ENCODE measurements at places on chromosomes 1 and 21.

- no peak for DNase-seq
Observed at GRCh38 chr1:116273042-116273783, 99.8 kb upstream of the ATP1A1 start.

DNA sequence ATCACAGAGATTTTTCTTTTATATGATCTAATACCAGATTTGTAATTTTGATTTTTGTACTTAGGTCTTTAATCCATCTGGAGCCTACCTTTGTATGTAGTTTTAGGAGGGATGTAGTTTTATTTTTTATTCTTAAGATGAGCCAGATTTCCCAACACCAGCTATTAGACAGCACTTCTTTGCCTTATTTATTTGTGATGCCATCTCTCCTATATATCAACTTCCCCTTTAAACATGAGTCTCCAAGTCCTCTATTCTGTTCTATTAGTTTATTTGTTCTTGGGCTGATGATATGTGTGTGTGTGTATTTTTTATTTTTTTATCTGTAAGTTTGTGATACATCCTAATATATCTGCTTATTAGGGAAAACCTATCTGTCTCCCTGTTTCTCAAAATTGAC is 94.2 kb downstream of the PHTF1 start:
- no peak for DNase-seq

GRCh38 chr1:160400646-160401486 is 502 bp downstream of the VANGL2 start:
- DNase-seq: peak; percentile 9

GRCh38 chr1:212614453-212615200 is 6.1 kb downstream of the ATF3 start:
- DNase-seq: no peak

DNA sequence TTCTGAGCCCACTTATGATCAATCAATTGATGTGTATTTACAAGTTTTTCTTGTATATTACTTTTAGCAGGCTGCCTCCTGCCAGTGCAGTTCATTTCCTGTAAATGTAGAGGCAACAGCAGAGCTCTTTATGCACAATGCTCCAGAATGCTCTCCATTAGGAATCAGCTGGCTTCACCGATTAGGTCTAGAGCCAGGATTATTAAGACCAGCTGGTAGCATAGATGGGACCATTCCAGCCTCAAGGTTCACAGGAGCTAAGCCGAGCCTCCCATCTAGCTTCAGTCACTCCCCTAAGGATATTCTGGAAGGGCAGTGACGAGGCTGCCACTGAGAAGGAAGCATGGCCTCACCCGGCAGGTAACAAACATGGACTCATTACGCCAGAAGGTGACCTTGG is 36.8 kb downstream of the DHRS3 start:
- no peak for DNase-seq

- DNase-seq: no peak
Observed at GRCh38 chr1:205915354-205915990, 27.8 kb downstream of the SLC26A9 start.

DNA sequence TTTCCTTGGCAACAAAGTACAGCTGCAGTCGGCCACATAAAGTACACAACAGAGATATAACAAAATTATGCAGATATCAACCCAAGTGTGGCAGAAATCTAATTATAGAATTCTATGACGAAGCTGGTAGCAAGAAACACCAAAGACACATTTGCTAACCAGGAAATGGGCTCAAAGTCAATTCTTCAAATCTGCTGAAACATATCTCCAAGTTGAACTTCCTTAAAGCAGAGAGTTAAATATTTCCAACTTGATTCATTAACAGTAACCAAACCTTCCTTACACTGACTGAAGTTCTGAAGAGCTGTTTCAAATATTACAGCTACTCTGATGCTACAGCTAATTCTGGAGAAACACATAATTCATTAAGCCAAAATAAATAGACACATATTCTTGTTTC is 67.6 kb upstream of the SDC3 start:
- no peak for DNase-seq

DNA sequence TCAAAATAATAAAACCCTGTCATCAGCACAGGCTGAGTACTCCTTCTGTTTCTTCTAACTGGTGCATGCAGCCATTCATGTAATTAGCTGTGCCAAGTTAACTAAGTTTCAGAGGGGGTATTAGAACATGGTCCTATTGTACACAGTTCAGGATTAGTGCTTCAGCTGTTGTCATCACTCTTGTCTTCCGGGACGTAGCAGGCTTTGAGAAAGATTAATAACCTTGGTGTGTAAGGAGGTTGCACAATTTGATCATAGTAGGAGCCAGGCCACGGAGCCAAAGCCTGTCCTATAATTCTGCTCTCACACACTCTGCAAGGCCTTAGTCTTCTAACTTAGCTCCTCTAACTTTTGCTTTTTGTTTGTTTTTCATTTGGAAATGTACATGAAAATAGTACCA is 44.7 kb downstream of the PTGFRN start:
- no peak for DNase-seq

DNA sequence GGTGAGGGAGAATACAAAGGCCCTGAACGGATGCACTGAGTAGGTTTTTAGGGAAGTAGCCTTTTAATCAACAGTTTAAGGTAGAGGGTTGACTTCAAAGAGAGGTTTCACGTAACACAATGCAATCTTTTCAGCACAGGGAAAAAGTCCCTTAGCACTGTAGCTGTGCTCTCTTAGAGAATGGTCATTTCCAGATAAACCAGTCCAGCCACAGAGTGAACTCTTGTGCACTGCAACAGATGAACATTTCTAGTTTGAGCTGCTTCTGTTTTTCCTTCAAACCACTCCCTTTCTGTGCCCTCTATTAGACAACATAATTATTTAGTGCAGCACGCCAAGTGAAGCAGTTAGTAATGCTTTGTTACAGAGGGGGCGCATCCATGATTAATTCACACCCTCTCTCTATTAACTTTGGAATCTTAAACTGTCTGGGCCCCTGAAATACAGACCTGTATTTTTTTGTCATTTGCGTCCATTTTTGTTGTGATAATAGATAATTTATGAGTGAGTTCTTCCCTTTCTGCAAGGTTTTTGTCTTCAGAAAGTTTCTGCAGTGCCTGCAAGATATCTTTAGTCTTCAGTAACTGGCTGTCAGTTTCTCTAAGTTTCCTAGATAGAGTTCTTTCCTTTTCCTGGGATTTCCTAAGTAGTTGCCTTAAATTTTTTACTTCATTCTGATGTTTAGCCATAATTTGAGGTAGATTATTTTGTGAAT is 22.9 kb downstream of the LCA5L start:
- no peak for DNase-seq

GRCh38 chr1:44724296-44724954 is 6.5 kb downstream of the RNU5D-1 start:
- DNase-seq: no peak

DNA sequence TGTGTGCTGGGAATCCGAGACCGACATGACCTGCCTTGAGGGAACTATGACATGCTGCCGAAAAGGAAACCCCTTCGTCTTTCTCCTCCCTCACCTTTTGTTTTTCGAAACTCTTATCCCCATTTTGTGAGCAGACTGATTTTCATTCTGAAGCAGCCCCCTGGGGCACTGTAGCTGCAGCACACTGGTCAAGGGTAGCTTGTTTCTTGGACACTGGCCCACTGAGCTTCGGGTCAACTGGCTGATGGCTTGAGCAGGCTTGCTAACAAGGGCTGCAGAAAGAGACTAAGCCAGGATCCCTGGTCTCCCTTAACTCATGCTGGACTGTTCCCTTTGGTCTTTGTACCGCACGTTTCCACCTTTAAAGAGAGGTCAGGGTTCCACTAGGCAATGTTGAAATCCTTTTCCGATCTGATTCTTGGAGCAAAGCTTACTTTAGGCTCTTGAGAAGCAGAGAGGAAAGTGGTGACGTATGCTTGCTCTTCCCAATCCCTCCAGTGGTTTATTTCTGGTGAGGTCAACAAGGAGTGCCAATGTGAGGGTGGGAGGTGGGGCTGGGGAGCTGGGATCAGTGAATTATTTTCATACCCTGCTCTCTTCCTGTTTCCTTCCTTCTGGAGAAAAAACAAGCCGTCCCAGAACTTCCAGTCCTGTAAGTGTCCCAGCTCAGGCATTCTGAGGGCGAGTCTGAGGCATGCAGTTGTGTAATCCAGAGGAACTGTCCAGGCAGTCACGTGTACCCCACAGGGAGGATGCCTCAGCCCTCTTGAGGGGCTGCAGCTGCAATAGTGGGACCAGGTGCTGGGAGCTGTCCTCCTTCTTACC is 7.6 kb downstream of the CYP4B1 start:
- no peak for DNase-seq

DNA sequence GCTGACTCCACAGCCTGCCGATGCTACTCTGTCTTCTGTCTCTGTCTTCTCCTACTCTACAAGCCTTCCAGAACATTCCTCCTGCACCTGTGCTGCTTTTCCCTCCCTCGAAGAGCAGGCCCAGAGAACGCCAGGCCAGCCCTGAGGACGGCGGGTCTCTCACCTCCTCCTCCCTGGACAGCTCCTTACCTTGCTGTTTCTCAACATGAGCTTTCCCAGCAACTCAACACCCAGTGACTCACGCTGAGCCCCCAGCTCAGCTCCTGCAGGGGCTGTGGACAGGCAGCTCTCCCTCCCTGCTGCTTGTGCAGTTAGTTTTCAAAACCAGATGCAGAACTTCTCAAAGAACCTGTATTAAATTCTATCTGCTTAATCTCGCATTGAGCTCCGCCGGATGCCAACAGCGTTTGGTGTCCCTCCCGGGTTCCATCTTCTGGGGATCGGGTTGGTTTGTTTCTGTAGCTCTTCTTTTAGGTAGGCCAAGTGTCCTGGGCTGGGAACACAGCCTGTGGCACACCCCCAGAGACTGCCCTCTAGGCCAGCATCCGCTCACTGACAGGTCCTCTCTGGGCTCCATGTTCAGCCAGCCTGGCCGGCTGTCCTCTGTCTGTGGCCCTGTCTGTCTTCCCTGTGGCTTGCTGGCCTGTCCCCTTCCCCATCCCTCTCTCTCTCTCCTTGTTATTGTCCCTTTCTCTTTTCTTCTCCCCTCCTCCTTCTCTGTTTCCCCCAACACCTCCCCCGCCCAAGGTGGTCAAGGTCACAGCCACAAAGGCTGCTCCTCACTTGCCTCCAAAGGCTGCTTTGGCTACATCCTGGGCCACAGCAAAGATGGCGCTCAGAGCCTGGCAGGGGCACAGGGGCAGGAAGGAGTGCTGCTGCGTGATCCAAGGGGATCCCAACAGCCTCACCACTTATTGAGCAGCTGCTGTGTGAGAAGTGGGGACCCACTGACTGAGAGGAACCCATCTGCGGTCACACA is 391.0 kb downstream of the MATN1 start:
- DNase-seq: no peak

DNA sequence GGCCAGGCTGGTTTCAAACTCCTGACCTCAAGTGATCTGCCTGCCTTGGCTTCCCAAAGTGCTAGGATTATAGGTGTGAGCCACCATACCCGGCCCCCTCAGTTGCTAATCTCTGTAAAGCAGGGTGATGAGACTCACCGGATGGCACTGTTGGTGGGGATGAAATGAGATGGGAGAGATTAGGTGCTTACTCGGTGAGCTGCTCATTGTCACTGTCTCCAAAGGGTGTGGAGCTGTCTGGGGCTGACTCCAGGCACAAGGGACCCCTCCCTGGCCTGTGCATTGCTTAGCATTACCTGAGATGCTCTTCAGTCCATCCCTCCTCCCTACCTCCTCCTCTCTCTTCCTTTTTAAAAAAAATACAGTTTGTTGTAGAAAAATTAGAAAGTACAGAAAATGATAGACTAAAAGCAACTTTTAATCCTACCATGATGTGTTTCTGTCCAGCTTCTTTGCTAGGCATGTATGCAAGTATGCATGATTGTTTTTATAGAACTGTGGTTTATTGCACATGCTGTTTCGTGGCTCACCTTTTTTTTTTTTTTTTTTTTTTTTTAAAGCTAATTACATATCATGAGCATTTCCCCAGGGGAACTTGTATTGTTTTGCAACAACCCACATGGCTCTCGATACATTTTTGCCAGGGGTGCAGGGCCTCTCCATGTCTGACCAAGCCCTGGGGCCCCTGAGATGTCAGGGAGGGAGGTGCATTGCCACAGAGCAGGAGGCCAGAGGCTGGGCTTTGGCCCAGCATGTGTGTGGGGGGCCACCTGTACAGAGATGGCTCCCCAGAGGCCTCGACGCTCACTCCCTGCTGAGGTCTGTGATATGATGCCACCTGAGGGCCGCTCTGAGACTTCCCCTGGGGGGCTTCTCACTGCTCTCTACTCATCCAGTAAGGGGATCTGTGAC is 55.4 kb downstream of the ARHGEF10L start:
- DNase-seq: no peak

- no peak for DNase-seq
Observed at GRCh38 chr1:83689921-83690868, 308.7 kb downstream of the TTLL7 start.

DNA sequence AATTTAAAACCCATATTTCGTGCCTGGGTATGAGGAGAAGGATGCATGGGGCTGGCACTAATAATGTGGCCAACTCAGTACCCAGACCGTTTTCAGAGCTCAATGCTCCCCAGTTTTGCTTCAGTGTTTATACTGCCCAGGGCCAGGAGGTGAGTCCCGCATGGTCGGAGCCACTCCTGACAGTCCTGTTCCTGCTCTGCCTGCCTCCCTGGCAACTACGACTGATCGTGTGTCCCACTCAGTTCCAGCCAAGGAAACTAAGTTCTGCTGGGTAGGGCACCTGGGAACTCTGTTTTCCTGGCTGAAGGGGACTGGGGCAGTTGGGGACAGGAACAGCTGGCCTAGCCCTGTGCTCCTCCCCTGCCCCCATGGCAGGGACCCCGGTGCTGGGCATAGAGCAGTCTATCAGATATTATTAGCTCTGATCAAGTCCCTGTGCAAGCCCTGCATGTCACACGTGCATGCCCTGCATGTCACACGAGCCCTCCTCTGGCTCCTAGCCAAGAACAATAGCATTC is 19.2 kb downstream of the S100A7 start:
- DNase-seq: no peak

GRCh38 chr1:53559391-53559815 is 100.2 kb downstream of the DMRTB1 start:
- no peak for DNase-seq

GRCh38 chr1:206895325-206895724 is 1.9 kb upstream of the IL24 start:
- DNase-seq: no peak

GRCh38 chr1:17653728-17654351 is 101.3 kb upstream of the ACTL8 start:
- no peak for DNase-seq

DNA sequence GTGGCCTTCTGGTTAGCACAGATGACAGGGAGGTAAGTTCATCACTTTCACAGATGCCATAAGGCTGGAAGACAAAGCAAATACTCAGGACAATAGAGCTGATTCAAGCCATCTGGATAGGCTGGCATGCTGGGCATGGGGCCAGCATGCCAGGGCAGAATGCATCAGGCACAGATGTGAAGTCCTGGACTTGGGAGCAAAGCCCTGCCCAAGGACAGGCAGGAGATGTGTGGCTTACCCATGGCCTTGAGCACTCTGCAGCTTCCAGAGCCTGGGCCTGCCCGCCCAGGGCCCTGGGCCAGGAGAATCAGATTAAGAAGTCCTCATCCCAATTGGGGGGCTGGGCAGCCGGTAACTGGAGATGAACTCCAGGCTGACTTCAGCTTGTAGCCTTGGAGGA is 135.7 kb upstream of the ZC3H12A start:
- DNase-seq: no peak

DNA sequence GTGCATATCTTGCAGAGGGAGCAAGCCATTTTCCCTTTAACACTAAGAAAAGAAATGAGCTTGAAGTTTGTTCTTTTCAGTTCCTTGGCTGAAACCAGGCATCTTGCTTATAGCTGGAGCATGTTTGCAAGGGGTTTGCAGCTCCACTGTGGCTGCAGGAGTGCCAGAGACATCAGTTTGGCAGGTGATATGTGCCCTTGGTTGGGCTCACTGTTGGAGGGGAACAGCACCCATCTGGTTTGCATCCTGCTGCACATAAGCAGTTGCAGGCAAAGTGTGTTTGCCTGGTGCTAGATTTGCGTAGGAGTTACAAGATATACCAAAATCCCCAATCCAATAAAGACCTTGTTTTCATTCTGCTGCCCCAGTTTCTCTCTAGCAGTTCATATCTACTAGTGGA is 47.8 kb upstream of the IKBKE start:
- no peak for DNase-seq

All from CD4-positive, alpha-beta memory T cell (primary cell).